ENCODE measurements at places on chromosomes 7 and 10.

- no peak for ATAC-seq
These were observed 22.6 kb downstream of the TMEM254 start for GRCh38 chr10:80100861-80101695.

DNA sequence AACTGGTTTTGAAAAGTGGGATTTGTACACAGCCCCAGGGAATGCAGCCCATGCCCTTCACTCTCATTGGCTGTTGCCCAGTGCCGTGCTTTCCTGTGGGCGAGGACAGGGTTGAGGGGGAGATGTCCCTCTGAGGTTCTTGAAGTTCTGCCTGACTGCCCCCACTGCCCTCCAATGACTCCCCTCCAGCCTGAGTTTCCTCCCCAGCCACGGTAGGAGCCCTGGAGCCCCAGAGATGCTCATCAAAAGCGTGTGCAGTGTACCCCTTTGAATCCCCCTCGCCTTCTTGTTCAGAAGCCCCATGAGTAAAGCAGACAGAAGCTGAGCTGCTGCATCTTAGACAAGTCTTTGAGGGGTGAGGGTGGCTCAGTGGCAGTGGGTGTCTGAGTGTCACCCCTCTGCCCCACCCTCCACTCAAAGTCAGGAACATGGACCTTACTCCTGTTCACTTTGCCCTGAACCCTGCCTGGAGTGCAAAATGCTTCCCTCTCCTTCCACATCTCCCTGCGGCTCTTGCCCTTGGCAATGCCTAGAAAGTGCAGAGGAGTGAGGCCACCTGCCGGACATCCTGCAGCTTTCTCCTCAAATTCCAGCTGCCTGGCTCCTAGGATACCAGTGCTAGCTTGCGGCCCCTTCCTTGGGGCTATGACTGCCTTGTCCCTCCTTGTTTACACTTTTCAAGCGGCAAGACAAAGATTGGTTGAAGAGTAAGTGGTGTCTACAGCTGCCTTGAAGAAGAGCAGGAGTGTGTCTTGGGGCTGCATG, 19.9 kb downstream of the FAM241B start:
- ATAC-seq: no peak

- no peak for ATAC-seq
These were observed 24.1 kb upstream of the SEMA3A start for GRCh38 chr7:84218681-84219080.

DNA sequence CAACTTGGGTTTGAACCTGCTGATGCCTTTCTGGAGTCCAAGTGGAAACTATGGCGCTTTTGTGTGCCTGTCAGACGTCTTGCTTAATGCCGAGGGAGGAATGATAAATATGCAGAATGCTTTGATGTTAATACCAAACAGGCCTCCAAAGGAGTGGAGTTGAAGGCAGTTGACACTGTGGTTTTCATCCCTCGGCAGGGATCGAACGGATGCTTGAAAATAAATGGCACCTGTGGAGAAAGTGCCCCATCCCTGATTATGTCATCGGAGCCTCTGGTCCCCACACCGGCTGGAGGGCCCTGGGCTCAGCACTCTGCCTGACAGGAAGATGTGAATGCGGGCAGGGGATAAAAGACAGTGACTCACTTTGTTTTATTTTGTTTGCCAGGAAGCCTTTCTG, 148.7 kb upstream of the GPR26 start:
- ATAC-seq: no peak

DNA sequence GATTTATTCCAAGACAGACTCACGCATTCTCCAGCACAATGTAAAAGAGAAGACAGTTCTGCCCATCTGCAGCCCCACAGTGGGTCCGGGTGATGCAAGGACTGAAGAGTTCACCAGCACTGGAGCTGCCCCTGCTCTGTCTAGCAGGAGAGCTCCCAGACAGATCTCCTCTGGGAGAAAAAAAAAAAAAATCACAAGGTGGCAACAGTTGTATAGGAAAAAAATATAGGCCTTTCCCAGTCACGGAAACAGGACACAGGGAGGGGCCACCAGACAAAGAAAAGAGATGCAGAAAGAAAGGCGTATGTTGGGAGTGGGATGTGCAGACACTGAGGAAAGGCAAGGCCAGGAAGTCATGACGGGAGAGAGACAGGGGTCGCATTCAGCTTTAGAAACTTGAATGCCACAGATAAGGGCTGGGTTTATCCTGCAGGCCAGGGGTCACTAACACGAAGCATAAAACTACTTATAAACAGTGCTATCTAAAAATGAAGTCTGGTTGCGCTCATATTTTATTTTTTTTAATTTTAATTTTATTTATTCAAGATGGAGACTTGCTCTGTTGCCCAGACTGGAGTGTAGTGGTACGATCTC, 54.1 kb downstream of the FAM171A1 start:
- ATAC-seq: no peak

DNA sequence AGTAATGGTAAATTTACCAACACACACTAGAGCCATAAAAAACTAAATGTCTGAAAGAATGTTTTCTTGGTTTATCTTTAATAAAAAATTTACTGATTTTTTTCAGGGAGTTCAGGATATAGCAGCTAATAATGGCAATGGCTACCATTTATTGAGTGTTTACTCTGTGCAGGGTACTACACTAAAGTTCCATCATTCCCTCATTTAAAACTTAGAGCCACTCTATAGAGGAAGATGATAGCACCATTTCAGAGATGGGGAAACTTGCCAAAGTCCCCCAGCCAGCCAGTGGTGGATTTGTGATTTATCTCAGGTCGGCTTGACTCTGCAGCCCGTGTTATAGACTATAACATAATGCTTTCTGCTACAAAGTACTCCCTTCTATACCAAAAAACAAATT, 86.6 kb downstream of the LSMEM1 start:
- no peak for ATAC-seq
